Activated T-cell treated with anti-CD3 and anti-CD28 coated beads, Interleukin-2, amount 50 U/mL, for 72 hours (primary cell): ENCODE measurements at places on chromosomes 1 and 21. TPM values are rescaled to one million over a fixed set of nuclear protein-coding genes. Genes with fewer than 3 reads are reported as not detected.

DNA sequence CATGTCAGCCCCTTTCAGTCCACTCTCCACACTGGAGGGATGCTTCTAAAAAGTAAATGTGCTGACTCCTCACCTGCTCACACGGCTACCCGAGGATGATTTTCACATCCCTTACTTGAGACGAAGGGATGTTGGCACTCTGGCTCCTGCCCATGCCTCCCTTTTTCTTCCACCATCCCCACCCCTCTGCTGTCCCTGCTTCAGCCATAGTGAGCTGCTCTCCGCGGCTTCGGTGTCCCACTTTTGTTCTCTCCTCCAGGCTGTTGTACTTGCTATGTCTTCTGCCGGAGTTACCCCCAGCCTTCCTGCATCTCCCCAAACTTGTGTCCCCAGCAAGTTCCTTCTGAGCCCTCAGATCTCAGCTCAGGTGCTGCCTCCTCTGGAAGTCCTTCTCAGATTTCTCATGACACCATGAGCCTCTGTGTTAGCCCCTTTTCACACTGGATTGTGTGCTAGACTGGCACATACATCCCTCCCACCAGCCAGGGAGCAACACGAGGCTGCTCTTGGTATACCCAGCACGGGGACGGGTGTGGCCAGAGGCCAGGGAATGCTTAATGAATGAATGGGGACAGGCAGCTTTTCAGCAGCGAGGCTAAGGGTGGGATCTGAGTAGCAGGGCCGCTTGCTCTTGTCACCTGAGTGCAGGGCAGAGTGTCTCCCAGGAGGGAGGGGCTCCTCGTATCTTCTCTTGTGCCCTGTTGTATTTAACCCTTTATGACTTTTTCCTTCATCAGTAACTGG lies 1.3 kb downstream of the ACOT11 start:
- DNase-seq, result no peak

DNA sequence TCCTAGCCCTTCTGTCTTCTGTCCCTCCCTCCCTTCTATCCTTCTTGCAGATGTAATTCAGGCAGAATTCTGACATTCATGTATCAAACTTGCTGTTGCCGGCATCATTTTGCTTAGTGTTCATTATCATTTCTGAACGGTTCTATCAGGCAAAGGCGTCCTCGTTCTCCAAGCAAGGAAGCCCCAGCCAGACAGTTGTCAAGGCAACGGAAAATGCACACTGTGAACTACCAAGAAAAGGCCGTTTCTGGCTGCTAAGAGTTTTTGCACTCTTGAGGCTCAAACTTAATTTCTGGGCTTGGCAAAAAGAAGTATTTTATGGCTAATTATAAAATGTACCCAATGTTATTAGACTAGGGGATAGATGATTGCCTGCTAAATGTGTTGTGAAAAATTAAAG lies 164.7 kb upstream of the KCNJ15 start:
- DNase-seq, result no peak

GRCh38 chr1:119327450-119328155 lies 41.0 kb upstream of the HAO2 start:
- peak; percentile 29 for DNase-seq

- no peak for DNase-seq
Measured at GRCh38 chr1:58983162-58983561, 199.3 kb upstream of the JUN start.

DNA sequence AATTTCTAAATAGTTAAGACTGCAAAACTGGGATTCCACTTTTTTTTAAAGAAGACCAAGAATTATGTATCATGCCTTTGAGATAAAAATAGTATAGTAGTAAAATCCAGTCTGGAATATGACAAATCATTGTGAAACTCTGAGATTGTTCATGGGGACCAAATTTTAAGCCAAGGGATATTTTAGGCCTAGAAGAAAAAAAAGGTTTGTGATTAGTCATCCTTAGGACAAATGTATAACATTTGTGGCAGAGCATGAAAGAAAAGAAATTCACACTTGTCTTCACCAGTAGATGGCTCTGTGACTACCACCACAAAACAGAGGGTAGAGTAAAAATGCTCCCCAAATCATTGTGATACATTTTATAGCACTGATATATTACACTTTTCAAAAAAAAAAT lies 226.1 kb downstream of the KCTD3 start:
- DNase-seq, result no peak

- DNase-seq, result no peak
Measured at GRCh38 chr1:97507863-97508262, 413.0 kb downstream of the DPYD start.

DNA sequence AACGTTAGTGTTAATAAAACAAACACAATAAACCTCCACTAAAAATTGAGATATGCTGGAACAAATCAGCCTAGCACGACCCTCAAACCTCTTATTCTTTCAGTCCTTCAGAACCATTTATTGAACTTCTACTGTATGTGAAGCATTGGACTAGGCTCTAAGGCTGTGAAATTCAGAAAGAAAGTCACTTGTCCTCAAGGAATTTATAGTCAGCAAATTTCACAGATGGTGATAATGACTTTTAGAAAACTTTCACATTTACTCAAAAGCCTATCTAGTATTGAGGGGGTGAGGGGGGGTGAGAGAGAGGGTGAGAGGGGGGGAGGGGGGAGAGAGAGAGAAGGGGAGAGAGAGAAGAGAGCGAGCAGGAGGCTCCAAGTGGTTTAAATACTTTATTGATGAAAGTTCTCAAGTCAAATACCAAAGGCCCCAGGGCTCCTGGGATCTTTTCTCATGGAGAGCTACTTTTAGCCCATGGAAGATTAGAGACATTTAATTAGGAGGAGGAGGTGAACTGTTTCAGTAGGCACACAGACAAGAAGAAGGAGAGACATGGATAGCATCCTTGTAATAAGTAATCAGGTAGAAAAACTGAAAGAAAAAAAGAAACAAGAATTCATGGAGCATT lies 66.3 kb upstream of the SSX2IP start:
- no peak for DNase-seq

DNA sequence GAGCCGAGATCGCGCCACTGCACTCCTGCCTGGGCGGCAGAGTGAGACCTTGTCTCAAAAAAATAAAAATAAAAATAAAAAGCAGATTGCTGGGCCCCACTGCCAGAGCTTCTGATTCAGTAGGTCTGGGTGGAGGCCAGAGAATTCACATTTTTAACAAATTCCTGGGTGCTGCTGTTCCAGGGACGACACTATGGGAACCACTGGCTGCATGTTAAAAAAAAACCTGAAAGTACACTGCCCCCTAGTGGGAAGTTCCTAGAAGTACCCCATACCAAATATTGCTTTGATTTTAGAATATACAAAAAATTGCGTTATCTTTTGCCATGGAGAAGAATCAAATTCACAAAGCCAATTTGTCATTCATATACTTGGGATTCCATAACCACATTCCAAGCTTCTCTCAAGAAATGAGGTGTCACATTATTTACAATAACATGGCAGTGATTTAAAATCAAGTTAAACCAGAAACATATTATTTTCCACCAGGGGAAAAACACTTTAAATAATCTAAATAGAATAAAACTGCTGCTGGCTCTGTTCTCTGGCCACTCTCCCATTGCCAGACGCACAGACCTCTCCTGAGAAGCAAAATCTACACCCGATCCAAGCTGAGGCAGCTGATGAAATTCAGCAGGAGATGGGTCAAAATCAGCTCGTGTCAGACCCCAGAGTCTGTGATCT lies 27.4 kb downstream of the SYF2 start:
- DNase-seq, result peak; percentile 42

- DNase-seq, result peak; percentile 18
Measured at GRCh38 chr1:165717918-165718515, 19.7 kb upstream of the ALDH9A1 start.

- no peak for DNase-seq
Measured at GRCh38 chr1:165235777-165236291, 120.7 kb downstream of the LMX1A start.

- no peak for DNase-seq
Measured at GRCh38 chr1:164611754-164612642, 53.0 kb downstream of the PBX1 start.

NHLH2 gene
- not detected for total RNA-seq

FCGR1A gene
- not detected for total RNA-seq

- no peak for DNase-seq
Measured at GRCh38 chr1:39720094-39720999, 18.3 kb upstream of the PPIE start.

- no peak for DNase-seq
Measured at GRCh38 chr1:40939320-40940059, 40.0 kb upstream of the CTPS1 start.

GRCh38 chr1:43513471-43514173 lies 17.1 kb upstream of the PTPRF start:
- DNase-seq, result no peak

DNA sequence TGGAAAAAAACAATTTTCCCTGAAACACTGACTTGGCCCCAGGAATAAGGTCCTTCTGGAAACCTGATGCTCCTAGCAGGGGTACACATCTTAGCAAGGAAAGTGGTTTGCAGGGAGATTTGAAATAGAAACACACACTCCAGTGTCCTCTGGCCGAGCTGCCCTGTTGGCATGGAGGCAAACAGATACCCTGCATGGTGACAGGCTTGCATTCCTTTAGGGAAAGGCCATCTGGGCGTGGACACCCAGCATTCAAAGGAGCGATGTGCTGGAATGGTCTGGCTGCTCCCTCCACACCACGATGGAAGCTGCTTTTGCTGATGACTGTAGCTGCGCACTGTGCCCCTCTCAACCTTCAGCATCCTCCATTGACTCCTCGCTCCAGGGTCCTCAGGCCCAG lies 41.5 kb upstream of the BCAR3 start:
- no peak for DNase-seq

- no peak for DNase-seq
Measured at GRCh38 chr1:25355841-25356395, 17.8 kb downstream of the TMEM50A start.

GRCh38 chr1:198125995-198126735 lies 30.6 kb upstream of the NEK7 start:
- no peak for DNase-seq

GRCh38 chr1:2817784-2818564 lies 16.5 kb upstream of the TTC34 start:
- no peak for DNase-seq

CELF3 gene
- total RNA-seq, result not detected

DNA sequence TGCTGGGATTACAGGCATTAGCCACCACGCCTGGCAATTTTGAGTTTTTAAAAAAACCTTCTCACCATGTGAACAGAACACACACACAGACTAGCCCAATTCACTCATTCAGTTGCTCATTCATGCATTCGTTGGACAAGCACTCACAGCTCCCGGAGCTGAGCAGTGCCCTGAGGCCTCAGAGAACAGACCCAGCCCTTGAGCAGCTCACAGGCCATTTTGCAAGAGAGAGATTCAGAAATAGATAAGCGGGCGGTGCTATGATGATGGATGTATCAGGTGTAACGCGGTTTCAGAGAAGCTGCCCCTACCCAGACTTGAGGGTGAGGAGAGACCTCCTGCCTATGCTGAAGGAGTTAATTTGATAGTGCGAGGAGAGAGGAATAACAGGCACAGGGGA lies 18.6 kb downstream of the PTAFR start:
- no peak for DNase-seq

DNA sequence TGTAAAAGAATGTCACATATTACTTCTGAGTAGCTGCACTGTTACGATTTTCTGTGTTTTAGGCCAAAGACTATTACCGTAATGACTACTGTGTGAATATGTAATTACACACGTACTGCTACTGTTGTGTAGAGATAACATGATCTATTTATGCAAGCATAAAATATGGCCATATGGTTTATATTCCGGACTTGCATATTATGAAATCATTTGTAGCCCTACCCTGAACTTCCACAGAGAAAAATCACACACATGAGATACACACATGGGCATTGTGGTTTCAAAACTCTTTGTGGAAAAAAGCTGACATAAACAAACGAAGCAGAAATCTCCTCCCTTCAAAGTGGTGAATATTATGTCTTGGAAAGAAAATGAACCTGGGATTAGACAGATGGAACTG lies 373.0 kb upstream of the ADAMTS5 start:
- DNase-seq, result no peak

- DNase-seq, result no peak
Measured at GRCh38 chr1:119745034-119745433, 23.7 kb downstream of the HMGCS2 start.

SLC22A15 gene
- total RNA-seq, result 2.6 TPM

DNA sequence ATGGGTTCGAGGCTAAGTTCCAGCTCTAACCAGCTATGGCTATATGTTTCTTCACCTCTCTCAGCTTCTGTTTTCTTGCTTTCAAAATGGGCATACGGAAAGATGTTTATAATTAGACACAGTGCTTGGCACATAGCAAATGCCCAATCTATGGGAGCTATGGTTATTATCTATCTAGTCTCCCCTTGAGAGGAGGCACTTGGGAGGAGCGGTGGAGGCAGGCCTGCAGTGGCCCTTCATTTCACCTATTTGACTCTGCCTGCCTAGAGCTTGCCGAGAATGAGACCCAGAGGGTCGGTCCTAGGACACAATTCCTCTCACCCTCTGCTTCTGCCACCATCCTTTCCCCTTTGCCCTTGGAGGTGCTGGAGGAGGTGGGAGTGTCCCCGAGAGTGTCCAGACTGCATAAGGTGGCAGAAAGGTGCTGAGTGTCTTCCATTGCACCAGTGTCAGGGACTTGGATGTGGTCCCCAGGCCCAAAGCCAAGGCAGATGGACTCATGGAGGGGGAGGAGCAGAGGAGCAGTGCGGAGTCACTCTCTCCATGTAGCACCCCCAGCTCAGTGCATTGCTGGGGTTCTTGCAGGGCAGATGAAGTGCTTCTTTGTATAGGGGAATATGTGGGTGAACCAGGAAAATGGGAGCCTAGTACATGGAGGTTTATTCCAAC lies 9.0 kb downstream of the LGR6 start:
- no peak for DNase-seq

DAB1 gene
- total RNA-seq, result 0.72 TPM

GRCh38 chr1:246934765-246935164 lies 3.0 kb upstream of the AHCTF1 start:
- no peak for DNase-seq
